ENCODE measurements at places on chromosomes 6 and 20. TPM values are rescaled to one million over a fixed set of nuclear protein-coding genes. Genes with fewer than 3 reads are reported as not detected.

DNA sequence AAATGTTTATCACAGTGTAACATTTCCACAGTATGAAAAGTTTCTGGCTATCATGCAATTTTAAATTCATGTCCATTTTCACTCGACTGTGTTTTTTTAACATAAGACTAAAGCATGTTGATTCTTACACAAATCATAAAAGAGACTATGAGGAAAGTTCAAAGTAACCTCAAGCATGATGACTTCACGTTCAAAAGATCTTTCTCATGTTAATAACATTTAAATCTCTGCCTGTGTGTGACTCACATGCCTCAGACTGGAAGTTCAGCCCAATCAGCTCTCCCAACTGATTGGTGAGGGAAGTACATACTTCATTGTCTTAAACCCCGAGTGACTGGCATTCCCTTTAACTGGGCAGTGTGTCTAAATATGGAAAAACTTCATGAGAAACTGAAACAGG lies 37.4 kb downstream of the ATXN1 start:
- H3K36me3 ChIP-seq, result peaks cover 5% of the 10 kb centered on the region
- H3K27me3 ChIP-seq, result no peaks in the 10 kb centered on the region
- H3K4me1 ChIP-seq, result peaks cover 47% of the 10 kb centered on the region
- H3K4me3 ChIP-seq, result no peak overlapping the region
- peak overlapping the region; percentile 17 for H3K27ac ChIP-seq
- peak; percentile 29 for DNase-seq

The PAX1 gene
- not detected for total RNA-seq

The HSPA1B gene
- total RNA-seq, result 54.6 TPM

DNA sequence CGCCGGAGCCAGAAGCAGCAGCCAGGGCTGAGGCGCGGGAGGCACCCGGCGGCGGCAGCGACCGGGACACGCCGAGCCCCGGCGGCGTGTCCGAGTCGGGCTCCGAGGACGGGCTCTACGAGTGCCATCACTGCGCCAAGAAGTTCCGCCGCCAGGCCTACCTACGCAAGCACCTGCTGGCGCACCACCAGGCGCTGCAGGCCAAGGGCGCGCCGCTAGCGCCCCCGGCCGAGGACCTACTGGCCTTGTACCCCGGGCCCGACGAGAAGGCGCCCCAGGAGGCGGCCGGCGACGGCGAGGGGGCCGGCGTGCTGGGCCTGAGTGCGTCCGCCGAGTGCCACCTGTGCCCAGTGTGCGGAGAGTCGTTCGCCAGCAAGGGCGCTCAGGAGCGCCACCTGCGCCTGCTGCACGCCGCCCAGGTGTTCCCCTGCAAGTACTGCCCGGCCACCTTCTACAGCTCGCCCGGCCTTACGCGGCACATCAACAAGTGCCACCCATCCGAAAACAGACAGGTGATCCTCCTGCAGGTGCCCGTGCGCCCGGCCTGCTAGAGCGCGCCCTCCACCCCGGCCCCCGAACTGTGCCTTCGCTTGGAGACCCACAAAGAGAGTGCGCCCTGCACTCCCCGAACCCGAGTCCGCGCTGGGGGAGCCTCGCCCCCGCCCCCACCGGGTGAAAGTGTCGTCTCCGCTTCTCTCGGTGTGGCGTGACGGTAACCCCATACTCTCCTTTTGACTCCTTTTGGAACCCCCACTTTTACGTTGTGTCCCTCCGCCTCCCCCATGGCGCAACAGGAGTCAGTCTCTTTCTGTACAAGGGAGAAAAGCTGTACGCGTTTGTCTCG lies 1.6 kb downstream of the INSM1 start:
- DNase-seq, result peak; percentile 59
- peaks cover 24% of the 10 kb centered on the region for H3K4me1 ChIP-seq
- peaks cover 5% of the 10 kb centered on the region for H3K36me3 ChIP-seq
- peaks cover 56% of the 10 kb centered on the region for H3K27me3 ChIP-seq
- H3K4me3 ChIP-seq, result peak overlapping the region; percentile 77

The CTAGE9 gene
- total RNA-seq, result not detected

- H3K27ac ChIP-seq, result no peak overlapping the region
- no peaks in the 10 kb centered on the region for H3K4me1 ChIP-seq
- no peaks in the 10 kb centered on the region for H3K36me3 ChIP-seq
- peaks cover 16% of the 10 kb centered on the region for H3K27me3 ChIP-seq
Measured at GRCh38 chr6:160177220-160177619, 55.6 kb downstream of the SLC22A1 start.

DNA sequence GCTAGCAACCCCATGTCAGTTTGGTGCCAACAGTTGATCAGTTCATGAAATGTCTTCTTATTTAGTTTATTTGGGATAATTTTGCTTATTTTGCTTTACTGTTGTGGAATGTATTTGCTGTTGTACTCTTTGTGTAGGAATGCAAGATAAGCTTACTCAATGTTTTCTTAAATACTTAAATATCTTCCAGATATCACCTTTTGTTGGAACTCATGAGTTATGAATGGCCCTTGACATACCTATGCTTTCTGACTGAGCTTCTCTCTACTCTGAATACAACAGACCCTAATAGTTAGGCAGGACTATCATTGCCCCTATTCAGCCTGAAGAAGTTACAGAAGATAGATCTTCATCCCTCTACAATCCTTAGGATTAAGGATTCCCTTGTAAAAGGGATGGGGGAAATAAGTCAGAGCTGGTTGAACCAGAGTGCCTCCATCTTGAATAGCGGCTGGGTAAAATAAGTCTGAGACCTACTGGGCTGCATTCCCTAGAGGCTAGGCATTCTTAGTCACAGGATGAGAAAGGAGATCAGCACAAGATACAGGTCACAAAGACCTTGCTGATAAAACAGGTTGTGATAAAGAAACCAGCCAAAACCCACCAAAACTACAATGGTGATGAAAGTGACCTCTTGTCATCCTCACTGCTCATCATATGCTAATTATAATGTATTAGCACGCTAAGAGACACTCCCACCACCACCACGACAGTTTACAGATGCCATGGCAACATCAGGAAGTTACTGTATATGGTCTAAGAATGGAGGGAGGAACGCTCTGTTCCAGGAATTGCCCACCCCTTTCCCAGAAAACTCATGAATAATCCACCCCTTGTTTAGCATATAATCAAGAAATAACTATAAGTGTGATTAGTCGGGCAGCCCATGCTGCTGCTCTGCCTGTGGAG lies 196.9 kb downstream of the AKAP7 start:
- no peaks in the 10 kb centered on the region for H3K36me3 ChIP-seq
- DNase-seq, result no peak
- H3K27me3 ChIP-seq, result no peaks in the 10 kb centered on the region
- no peaks in the 10 kb centered on the region for H3K4me1 ChIP-seq
- H3K27ac ChIP-seq, result no peak overlapping the region
- H3K4me3 ChIP-seq, result no peak overlapping the region

GRCh38 chr20:24437196-24438082 lies 32.0 kb upstream of the SYNDIG1 start:
- H3K27ac ChIP-seq, result no peak overlapping the region
- H3K36me3 ChIP-seq, result no peaks in the 10 kb centered on the region
- no peaks in the 10 kb centered on the region for H3K4me1 ChIP-seq
- no peak for DNase-seq

DNA sequence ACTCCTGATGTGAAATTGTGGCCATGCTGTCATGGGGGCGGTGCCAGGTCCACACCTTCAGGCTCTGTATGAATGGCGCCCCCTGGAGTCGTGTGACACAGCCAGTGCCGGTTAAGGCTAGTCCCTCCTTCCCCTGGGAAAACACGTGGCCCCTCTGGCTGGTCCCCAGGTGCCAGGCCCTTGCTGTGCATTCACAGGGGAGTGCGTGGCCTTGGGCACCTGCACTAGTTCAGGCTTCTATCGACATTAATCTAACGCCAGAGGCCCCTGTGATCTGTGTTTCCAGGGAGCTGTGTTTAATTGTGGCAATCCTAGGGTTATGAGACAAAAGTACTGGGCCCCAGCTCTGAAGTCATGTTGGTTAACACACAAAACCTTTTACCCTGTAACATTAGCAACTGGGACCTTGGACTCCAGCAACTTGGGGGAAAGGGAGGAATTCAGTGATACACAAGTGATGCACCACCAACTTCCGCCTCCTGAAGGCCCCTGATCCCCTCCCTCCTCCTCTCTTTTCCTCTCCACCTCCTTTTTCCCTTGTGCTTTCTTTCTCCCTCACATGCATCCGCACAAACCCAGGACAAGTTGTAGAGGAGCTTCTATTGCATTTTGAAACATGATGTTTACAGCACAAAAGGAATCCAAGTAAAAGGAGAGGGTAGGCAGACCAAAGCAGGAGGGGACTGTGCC lies 74.0 kb downstream of the SSR1 start:
- H3K4me1 ChIP-seq, result peaks cover 23% of the 10 kb centered on the region
- H3K27me3 ChIP-seq, result no peaks in the 10 kb centered on the region
- DNase-seq, result peak; percentile 92
- H3K36me3 ChIP-seq, result peaks cover 3% of the 10 kb centered on the region
- H3K27ac ChIP-seq, result no peak overlapping the region
- no peak overlapping the region for H3K4me3 ChIP-seq

GRCh38 chr20:51462566-51463276 lies 79.8 kb downstream of the NFATC2 start:
- no peak overlapping the region for H3K4me3 ChIP-seq
- H3K36me3 ChIP-seq, result peaks cover 63% of the 10 kb centered on the region
- DNase-seq, result peak; percentile 1
- no peaks in the 10 kb centered on the region for H3K27me3 ChIP-seq

The RANBP9 gene
- 50.8 TPM for total RNA-seq

DNA sequence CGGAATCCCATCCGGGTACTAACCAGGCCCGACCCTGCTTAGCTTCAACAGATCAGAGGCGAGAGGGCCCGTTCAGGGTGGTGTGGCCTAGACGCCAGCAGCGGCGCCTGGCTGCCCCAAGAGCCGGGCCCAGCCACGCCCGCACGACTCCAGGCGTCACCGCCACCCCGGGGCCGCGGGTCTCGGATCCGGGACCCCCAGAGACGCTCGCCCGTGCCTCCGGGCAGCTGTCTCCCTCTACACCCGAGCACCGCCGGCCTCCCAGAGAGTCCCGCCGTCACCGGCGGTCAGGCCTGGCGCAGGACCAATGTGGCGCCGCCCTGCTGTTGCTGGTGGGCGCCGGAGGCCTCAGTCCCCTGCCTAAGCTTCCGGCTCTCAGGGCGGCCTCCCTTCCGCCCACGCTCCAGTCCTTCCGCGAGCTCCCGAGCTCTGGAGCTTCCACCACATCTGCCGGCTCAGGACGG lies 441.2 kb upstream of the DEFB115 start:
- H3K4me1 ChIP-seq, result no peaks in the 10 kb centered on the region
- DNase-seq, result no peak
- H3K4me3 ChIP-seq, result no peak overlapping the region
- H3K27me3 ChIP-seq, result peaks cover 2% of the 10 kb centered on the region
- H3K27ac ChIP-seq, result no peak overlapping the region

DNA sequence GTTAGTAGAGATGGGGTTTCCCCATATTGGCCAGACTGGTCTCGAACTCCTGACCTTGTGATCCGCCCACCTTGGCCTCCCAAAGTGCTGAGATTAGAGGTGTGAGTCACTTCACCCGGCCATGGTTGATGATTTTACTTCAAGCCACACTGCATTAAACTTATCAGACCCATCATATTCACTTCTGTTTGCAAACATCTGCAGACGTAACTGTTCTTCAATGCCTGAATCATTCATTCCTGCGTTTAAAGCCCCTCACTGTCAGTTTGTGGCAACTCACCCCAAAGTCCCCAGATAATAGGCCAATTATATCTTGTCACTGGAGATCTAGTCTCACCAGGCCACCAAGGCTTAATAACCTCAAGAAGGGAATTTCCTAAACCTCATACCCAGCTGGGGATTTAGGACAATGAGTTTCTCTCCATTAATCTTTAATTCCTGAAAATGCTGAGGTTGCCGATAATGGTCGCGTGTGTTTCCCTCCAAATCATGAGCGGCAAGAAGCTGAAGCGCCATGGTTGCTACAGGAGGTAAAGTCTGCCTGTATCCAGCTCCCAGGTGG lies 229.6 kb downstream of the LY86 start:
- H3K27me3 ChIP-seq, result peaks cover 2% of the 10 kb centered on the region
- H3K27ac ChIP-seq, result no peak overlapping the region
- no peak for DNase-seq
- H3K4me1 ChIP-seq, result no peaks in the 10 kb centered on the region

DNA sequence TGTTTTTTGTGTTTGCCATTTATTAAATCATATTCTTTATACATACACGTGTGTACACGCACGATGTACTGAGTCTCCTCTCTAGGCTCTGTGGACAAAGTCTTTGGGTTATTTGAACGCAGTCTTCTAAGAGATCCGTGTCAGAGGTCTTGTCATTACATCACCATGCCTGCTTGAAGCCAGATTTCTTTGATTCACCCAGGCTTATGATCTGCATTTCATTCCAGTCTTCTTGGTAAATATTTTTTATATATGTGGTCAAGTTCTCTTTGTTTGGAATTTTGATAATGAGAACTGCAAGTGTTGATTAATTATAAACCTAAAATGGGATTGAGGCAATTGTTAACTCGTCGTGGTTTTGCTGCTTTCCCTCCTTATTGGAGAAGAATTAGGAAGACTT lies 34.6 kb downstream of the KCNS1 start:
- peaks cover 74% of the 10 kb centered on the region for H3K4me1 ChIP-seq
- H3K36me3 ChIP-seq, result peaks cover 60% of the 10 kb centered on the region
- no peak for DNase-seq
- no peaks in the 10 kb centered on the region for H3K27me3 ChIP-seq

DNA sequence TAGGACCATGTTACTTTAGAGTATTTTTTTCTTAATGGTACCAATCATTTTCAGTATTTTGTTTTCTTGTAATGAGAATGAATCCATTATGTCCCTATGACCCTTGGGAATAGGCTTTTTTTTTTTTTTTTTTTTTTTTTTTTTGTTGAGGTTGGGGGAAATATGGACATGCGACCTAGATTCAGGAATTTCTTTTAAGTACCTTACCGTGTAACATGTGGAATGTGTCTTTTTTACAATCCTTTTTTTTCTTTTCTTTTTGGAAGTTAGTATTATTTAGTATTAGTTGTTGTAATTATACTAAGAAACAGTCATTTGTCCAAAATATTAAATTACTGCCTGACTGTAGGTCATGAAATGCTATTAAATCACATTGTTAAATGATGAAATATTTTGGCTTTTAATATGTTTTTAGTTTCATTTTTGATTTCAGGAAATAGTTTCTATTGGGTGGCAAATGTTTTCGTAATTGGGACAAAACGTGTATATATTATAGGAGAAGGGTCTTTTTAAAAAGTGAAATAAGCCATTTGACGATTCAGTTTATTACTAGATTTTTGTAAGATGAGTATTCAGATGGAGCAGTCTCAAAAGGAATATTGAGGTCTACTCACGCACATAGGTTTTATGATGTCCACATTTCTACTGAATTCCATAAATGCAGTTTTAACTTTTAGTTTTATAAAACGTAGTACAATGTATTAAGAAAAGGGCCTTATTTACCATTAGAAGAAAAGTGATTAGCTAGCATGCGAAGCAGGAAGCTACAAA lies 4.9 kb downstream of the ARID1B start:
- H3K27me3 ChIP-seq, result no peaks in the 10 kb centered on the region
- H3K36me3 ChIP-seq, result peaks cover 16% of the 10 kb centered on the region
- H3K27ac ChIP-seq, result peak overlapping the region; percentile 85
- peak overlapping the region; percentile 82 for H3K4me3 ChIP-seq

DNA sequence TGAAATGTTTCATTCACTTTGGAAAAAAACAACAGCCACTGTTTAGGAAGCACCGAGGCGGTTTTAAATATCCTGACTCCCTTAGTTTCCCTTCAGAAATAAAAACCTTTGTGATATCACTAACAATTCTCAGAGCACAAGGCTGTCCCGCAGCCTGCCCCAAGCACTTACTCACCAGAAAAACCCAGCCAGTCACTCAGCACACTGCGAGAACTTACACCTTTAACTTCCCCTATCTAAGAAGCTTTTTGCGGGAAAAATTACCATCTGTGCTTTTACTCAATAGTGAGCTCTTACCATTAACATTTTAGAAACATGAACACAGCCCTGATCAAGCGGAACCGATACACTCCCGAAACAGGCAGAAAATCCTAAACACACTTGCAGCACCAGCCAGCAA lies 9.3 kb downstream of the ZBTB46 start:
- H3K4me1 ChIP-seq, result peaks cover 8% of the 10 kb centered on the region
- no peak for DNase-seq

All from activated CD4-positive, alpha-beta T cell treated with anti-CD3 and anti-CD28 coated beads for 36 hours (primary cell).